Activated naive CD8-positive, alpha-beta T cell treated with anti-CD3 and anti-CD28 coated beads, Interleukin-2, amount 50 U/mL, for 16 hours (primary cell): ENCODE measurements at places on chromosomes 4 and X.

DNA sequence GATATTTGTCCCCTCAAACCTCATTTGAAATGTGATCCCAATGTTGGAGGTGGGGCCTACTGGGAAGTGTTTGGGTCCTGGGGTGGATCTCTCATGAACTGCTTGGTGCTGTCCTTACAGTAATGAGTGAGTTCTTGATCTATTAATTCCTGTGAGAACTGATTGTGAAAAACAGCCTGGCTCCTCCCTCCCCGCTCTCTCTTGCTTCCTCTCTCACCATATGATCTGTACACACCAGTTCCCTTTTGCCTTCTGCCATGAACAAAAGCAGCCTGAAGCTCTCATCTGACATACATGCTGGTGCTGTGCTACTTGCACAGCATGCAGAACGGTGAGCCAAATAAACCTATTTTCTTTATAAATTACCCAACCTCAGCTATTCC, 11.2 kb upstream of the YIPF7 start:
- no peak for DNase-seq

- no peak for DNase-seq
Observed at GRCh38 chr4:172963498-172964294, 204.9 kb upstream of the GALNT7 start.

GRCh38 chr4:143773998-143774895, 73.8 kb upstream of the FREM3 start:
- DNase-seq = no peak

GRCh38 chr4:18566970-18567799, 545.6 kb upstream of the LCORL start:
- no peak for DNase-seq

DNA sequence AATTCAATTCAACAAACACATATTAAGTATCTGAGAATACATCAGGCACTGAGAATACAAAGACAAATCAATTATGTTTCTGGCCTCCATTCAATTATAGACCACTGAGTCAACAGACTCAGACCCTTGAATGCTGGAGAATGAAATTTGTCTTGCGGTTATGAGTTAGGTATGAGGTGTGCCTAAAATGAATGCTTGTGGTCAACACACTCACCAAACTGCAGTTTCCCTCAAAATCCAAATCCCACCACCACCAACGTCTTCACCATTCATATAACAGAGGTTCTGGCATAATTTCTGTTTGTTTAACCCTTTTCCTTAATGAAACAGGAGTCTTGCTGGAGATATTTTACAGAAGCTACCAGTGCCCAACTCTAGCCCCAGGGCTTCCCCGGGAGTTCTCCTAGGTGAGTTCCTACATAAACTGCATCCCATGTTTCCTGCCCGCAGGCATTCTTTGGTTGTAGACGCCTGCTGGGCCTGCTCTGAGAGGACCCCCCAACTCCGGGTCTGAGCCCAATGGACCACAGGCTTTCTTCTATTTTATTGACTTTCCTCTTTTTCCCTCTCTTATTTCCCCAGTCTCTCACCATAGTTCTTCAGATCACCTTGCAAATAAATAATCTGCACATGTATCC, 119.2 kb downstream of the DDX53 start:
- no peak for DNase-seq

GRCh38 chr4:40559585-40560465, 69.8 kb downstream of the RBM47 start:
- DNase-seq = no peak

- DNase-seq = no peak
Observed at GRCh38 chr4:162523171-162523570, 359.4 kb upstream of the FSTL5 start.
